HFFc6 (cell line): ENCODE measurements at places on chromosomes 3 and 15. TPM values are rescaled to one million over a fixed set of nuclear protein-coding genes. Genes with fewer than 3 reads are reported as not detected.
A peak's percentile ranks its signal among the peaks of the same experiment; 100 is the strongest.

GRCh38 chr3:78888635-78889034, 879.2 kb downstream of the ROBO1 start:
- peak; percentile 30 for DNase-seq

DNA sequence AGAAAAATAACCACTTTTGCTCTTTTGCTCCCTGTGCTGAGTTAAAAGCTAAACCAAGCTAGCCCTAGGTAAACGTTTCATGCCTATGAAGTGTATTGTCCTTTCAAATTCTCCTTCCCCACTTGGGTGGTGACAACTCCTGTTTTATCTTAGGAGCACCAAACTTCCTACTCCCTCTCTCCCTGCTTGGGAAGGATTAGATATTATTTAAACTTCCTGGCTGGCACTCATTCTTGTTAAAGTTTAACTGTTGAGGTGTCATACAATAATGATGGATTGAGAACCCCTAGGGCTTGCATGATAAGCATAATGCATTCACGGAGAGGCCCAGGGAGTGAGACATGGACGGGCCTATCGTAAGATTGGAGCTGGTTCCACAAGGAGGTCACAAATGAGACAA, 29.5 kb downstream of the B4GALT4 start:
- DNase-seq: no peak

DNA sequence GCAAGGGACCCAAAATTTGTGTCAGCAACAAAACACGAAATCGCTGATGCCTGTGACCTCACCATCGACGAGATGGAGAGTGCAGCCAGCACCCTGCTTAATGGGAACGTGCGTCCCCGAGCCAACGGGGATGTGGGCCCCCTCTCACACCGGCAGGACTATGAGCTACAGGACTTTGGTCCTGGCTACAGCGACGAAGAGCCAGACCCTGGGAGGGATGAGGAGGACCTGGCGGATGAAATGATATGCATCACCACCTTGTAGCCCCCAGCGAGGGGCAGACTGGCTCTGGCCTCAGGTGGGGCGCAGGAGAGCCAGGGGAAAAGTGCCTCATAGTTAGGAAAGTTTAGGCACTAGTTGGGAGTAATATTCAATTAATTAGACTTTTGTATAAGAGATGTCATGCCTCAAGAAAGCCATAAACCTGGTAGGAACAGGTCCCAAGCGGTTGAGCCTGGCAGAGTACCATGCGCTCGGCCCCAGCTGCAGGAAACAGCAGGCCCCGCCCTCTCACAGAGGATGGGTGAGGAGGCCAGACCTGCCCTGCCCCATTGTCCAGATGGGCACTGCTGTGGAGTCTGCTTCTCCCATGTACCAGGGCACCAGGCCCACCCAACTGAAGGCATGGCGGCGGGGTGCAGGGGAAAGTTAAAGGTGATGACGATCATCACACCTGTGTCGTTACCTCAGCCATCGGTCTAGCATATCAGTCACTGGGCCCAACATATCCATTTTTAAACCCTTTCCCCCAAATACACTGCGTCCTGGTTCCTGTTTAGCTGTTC, 34.9 kb downstream of the CHDH start:
- DNase-seq: no peak

DNA sequence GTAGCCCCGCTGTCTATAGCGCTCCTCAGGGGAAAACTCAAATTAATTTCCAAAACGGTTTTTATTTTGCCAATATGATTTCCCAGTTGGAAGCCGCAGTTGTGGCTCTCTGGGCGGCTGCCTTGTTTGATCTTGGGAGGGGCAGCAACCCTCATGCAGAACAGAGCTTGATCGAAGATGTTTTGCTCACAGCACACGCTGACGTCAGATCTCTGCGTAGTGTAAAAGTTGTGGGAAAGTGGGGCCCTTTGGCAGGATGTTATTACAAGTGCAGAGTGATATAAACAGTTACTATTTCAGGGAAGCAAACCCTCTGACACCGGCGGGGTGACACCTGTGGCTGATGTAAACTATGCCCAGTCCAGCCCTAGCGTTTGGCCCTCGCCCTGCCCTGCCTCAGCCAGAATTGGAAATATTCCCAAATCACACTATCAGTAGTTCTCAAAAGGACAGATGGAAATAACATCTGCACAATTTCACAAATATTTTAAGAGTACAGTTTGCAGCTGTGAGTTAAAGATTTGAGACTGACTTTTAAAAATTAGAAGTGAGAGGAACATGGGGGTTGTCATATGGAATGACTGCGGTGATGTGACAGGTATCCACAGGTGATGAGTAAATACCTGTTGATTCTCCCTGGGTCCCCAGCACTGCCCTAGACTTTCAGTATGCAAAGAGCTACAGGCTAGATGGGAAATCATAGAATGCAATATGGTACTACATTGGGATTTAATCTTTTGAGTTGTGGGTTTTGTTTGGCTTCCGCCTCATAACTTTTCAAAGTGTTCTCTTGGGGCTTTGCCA, 1.7 kb downstream of the SYNM start:
- no peak for DNase-seq

DNA sequence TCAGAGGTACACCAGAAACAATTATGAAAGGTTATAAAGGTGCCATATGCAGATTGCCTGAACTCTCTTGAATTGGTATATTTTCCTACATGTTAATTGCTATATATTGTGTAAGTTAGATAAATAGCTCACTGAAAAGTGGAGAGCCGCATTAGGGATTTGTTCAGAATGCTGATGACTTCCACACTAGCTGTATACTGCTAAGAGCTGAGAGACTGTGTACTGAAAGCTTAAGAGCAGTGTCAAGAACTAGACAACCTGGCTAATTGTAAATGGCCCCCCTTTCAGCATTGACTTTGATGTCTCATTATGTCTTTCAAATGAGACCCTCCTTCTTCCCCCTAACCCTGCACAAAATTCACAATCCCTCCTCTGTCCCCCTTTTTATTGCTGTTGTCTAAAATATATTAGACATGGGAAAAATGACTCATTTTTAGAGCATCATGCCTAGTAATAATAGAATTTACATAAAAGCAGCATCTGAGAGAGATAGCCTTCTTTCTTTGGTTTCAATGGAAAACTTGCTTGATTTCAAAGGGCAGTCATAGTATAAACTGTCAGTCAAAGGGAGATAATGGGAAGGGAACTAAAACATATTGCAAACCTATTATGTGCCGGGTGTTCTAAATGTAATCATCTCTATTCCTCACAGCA, 34.7 kb upstream of the GREM1 start:
- DNase-seq: no peak

GRCh38 chr3:159258934-159259333, 457.1 kb downstream of the MFSD1 start:
- no peak for DNase-seq

- no peak for DNase-seq
These were observed 1.1 kb downstream of the RPS17 start for GRCh38 chr15:82538961-82539690.

- DNase-seq: no peak
These were observed 33.3 kb upstream of the SACM1L start for GRCh38 chr3:45655906-45656305.

DNA sequence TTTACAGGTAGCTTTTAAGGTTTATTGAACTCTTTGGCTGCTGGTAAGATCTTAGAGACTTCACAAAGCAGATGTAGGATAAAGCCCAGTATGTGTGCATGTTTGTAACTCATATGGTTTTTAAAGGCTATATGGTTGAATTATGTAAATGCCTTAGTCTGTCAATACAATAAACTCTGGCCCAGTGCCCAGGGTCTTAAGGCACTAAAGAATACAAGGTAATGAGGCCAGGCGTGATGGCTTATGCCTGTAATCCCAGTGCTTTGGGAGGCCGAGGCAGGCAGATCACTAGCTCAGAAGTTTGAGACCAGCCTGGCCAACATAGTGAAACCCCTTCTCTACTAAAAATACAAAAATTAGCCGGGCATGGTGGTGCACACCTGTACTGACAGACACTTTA, 170.3 kb upstream of the CGNL1 start:
- no peak for DNase-seq

DNA sequence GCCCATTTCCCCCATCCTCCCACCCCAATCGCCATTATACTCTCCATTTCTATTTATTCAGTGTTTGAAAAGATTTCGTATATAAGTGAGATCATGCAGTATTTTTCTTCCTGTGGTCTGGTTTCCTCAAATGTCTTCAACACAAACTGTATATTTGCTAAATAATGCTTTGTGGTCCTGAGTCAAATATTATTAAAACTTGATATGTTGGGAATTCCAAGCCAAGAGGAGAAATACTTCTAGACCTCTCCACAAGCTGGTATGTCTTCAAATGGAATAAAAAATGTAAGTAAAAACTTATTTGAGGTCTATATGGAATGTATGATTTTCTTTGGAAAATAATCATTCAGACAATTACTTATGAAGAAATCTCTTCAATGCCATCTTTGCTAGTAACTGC, 122.5 kb upstream of the TSC22D2 start:
- no peak for DNase-seq

DNA sequence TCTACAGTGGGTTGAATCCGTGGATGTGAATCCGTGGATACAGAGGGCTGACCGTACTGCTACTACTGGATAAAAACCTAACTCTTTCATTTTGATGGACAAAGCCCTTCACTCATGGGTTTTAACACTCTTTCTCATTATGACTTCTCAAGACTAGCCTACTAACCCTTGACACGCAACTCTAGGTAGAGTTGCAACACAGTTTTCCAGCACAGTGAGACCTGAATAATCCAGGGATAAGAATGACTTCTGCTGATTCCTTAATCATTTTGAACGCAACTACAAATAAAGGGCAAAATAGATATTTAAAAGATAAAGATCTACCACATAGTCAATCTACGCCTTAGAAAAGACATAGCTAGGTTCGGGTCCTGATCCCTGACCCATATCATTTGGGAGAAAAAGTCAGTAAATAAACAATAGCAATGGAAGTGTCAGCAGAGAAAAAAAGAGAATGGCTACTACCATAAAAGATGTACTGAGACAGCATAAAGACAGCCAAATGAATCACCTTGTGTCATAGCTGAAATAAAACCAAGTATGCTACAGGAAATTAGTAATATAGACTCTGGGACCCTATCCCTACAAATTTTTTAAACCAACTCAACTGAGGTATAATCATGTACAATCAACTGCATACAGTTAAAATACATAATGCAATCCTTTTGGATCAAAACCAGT, 87.6 kb downstream of the DPH6 start:
- DNase-seq: peak; percentile 9

- DNase-seq: no peak
These were observed 115.9 kb upstream of the LPP start for GRCh38 chr3:188037965-188038581.

DNA sequence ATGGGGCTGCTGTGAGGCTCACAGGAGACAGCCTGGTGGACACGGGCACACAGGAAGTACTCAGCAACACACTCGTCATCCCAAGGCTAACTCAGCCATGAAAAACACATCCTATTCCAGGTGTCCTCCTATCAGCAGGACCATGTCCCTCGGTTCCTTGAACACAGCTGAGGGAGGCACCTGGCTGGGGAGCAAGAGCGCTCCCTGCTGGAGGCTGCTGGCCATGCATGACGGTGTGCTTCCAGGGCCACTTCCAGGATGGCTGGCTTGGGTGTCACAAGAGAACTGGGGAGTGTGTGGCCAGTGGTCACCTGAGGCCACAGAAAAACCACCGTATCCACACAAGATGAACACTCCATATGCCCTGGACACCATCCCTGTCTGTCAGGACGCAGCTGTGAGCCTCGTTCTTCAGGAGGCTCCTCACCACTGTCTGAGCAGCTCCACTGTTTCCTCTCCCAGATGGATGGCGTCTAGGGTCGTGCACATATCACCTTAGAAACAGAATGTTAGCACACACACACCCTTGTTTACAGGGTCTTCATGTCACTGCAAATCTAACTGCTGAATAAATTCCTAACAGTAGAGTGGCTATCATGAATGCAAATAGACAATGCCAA, 31.0 kb downstream of the POC1A start:
- peak; percentile 46 for DNase-seq

DNA sequence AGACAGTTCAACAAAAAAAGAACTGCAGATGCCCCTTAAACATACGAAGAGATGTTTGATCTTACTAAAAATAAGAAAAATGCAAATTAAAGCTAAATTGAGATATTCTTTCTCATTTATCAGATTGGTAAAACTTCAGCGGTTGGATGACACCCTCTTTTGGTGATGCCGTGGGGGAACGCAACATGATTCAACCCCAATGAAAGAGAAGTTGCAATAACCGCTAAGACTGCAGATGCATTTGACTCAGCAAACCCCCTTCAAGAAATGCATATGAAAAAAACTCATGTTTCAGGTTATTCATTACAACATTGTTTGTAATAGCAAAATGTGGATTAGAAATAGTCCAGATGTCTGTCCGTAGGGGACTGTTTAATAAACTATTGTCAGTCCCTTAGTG, 3.6 kb downstream of the KLHL6 start:
- DNase-seq: no peak

DNA sequence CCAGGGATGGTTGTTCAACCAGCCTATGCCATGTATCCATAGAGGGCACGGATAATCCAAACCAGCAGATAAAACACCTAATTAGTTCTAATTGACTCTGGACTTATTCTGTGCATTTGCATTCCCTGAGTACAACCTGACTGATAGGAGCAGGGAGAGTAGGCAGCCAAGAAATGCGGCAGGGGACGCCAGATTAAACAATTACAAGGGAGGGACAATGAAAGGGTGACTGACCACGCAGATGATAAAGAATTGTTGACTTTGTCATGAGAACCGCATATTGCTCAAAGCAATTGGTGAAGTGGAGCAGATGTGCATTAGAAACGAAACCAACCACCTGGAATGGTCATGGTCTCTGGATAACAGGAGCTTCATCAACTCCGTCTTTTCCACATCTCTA, 369.1 kb upstream of the FRG2C start:
- DNase-seq: no peak

DNA sequence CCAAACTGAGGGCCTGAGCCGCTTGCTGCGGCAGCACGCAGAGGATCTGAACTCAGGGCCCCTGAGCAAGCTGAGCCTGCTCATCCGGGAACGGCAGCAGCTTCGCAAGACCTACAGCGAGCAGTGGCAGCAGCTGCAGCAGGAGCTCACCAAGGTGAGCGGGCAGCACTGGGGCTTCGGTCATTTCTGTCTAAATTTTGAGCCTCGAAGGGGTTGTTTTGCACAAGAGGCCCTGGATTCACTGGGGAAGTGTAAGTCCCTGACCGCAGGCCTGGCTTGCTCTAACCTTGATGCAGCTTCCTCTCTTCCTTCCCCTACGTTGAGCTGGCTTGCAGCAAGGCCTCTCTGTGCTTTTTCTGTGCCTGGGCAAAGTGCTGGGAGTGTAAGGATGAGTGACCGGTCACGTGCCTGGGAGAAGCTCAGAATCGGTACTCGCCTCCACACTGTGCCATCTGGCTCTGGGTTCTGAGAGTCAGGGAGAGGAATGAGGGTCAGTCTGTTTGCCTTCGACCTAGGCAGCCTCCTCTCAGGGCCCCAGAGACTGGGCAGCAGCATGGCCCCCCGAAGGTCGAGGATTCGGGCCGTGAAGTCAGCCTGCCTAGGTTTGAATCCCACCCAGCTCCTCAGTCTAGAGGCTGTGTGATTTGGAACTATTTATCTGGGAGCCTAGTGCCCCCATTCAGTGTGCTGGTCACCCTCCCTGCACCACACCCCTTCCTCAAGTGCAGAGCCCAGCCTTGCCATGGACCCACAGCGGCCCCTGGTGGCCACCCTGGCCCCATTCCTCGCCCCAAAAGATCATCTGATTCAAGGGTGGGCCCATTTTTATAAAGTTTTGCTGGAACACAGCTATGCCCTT, 1.4 kb downstream of the FES start:
- no peak for DNase-seq

The CCDC80 gene
- 364 and 422 TPM in 2 replicates for total RNA-seq

The SCAP gene
- total RNA-seq: 57.6 to 68.4 TPM (median 60.7 TPM) in 3 replicates

The FBLN2 gene
- total RNA-seq: 55.7 to 83.7 TPM (median 77.2 TPM) in 3 replicates

The RYR3 gene
- not detected in 3 replicates for total RNA-seq

The PRKAR2A gene
- 58.4 to 71.6 TPM (median 70.3 TPM) in 3 replicates for total RNA-seq

The DAG1 gene
- total RNA-seq: 111 to 121 TPM (median 116 TPM) in 3 replicates
